A549 treated with CpdA at 1 μM for 4 hours (cell line): ENCODE measurements at places on chromosomes 2 and 18. TPM values are rescaled to one million over a fixed set of nuclear protein-coding genes. Genes with fewer than 3 reads are reported as not detected.

The STPG4 gene
- total RNA-seq: 0.12 TPM in 1 of 5 replicates, not detected in the others

The TEX44 gene
- not detected in 5 replicates for total RNA-seq

The NR4A2 gene
- 2.3 to 4.5 TPM (median 3.8 TPM) in 5 replicates for total RNA-seq

The UGT1A4 gene
- 0.07 TPM in 1 of 5 replicates, not detected in the others for total RNA-seq

The TYMS gene
- total RNA-seq: 170 to 181 TPM (median 172 TPM) in 5 replicates

The LYG2 gene
- not detected in 5 replicates for total RNA-seq

The MYO5B gene
- 12.3 to 14.5 TPM (median 12.7 TPM) in 5 replicates for total RNA-seq

The IL1F10 gene
- total RNA-seq: not detected in 5 replicates

The MC5R gene
- not detected in 5 replicates for total RNA-seq

The NDUFB3 gene
- 123 to 175 TPM (median 138 TPM) in 5 replicates for total RNA-seq

The CD8B gene
- total RNA-seq: not detected in 5 replicates

The CD302 gene
- 1.9 to 2.7 TPM (median 2.2 TPM) in 5 replicates for total RNA-seq

The SERPINB4 gene
- 0.16 to 0.26 TPM (median 0.20 TPM) in 5 replicates for total RNA-seq

The ALPP gene
- total RNA-seq: 0.23 to 0.37 TPM (median 0.35 TPM) in 5 replicates

The ZBTB7C gene
- total RNA-seq: 0.03 to 0.10 TPM (median 0.06 TPM) in 5 replicates

The RIT2 gene
- not detected in 5 replicates for total RNA-seq

The GULP1 gene
- 30.9 to 57.0 TPM (median 41.8 TPM) in 5 replicates for total RNA-seq

The KRCC1 gene
- 12.4 to 15.3 TPM (median 13.0 TPM) in 5 replicates for total RNA-seq

The MAPRE3 gene
- total RNA-seq: 11.6 to 14.5 TPM (median 12.1 TPM) in 5 replicates
